Ureter (tissue), 1 donor: ENCODE measurements at places on chromosomes 3 and 15. TPM values are rescaled to one million over a fixed set of nuclear protein-coding genes. Genes with fewer than 3 reads are reported as not detected.

Gene MYRIP
- total RNA-seq, result 4.8 TPM

Gene FMN1
- total RNA-seq, result 16.1 TPM

- no peak for DNase-seq
Observed at GRCh38 chr15:60865507-60865906, 363.6 kb downstream of the RORA start.

- DNase-seq, result no peak
Observed at GRCh38 chr15:74789171-74789631, 7.3 kb downstream of the CSK start.

DNA sequence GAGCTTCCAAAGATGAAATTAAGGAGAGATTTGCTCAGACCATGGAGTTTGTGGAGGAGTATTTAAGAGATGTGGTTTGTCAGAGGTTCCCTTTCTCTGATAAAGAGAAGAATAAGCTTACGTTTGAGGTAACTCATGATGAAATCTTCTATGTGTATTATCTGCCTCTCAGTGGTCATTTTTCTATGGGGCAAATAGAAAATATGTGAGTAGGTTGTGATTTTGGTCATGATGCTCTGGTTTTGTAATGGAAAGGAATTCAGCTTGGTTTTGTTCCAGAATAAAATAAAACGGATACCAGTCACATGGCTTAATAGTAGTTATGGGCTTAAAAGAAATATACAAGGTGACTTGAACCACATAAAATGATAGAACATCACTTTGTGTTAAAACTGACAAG is 181.1 kb downstream of the ITPR1 start:
- DNase-seq, result no peak

- peak; percentile 89 for DNase-seq
Observed at GRCh38 chr3:124761250-124761796, 31.1 kb downstream of the UMPS start.

DNA sequence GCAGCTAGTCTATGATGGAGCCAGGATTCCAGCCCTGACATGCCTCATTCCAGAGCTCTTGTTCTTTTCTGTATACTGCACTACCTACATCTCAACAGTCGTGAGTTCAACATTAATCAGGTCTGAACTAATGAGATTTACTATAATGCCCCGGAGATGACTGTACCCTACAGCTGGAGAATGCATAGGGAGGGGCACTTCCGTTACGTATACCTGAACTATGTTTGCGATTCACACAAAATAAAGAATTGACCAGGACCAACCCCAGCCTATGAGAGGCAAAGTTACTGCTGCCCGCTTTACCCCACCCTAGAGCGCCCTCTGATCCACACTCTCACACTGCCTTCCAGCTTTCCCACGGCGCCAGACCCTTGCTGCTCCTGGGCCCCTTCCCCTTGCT is 97.0 kb downstream of the IGF2BP2 start:
- DNase-seq, result no peak

- no peak for DNase-seq
Observed at GRCh38 chr3:71121429-71122167, 461.9 kb downstream of the FOXP1 start.

GRCh38 chr3:195154793-195155535 is 116.0 kb downstream of the XXYLT1 start:
- peak; percentile 89 for DNase-seq

Gene SMARCC1
- 110 TPM for total RNA-seq

Gene CFAP91
- total RNA-seq, result 5.8 TPM
